ENCODE measurements at places on chromosomes 12 and 14.

- DNase-seq: no peak
Measured at GRCh38 chr14:61145903-61146481, 135.1 kb downstream of the TMEM30B start.

DNA sequence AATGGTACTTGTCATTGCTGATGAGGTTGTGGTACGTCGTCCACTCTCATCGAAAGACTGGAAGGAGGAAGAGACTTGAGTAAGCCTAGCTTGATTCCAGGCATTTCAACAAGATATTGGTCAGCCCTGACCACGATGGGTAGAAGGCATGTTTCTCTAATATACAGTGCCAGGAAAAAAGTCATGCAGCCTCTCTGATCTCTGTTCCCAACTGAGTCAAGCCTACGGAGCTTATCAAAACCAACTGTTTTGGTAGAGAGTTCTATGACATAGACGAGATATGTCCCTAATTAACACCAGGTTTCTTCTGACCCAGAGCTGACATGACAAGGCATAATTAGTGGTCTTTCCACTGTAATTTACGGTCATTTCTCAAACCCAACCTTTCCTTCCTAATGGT, 58.5 kb downstream of the NIN start:
- no peak for DNase-seq

- DNase-seq: no peak
Measured at GRCh38 chr12:103785243-103786031, 55.6 kb downstream of the NT5DC3 start.

DNA sequence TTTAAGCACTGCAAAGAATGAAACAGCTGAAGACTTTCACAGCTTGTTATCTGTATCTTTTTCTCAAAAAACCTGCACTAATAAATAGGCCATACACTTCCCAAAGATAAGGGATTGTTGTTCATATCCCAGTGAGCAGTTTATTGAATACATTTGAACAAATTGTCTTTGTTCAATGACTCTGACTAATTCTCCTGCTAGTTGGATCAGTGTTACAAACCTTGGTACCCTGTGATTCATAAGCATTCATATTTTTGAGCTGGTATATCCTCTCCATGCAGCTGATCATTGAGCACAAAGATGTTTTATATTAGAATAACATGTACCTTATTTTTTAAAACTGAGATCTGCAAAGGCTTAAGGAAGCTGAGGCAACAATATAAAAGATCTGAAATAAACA, 58.9 kb upstream of the FSCB start:
- no peak for DNase-seq

DNA sequence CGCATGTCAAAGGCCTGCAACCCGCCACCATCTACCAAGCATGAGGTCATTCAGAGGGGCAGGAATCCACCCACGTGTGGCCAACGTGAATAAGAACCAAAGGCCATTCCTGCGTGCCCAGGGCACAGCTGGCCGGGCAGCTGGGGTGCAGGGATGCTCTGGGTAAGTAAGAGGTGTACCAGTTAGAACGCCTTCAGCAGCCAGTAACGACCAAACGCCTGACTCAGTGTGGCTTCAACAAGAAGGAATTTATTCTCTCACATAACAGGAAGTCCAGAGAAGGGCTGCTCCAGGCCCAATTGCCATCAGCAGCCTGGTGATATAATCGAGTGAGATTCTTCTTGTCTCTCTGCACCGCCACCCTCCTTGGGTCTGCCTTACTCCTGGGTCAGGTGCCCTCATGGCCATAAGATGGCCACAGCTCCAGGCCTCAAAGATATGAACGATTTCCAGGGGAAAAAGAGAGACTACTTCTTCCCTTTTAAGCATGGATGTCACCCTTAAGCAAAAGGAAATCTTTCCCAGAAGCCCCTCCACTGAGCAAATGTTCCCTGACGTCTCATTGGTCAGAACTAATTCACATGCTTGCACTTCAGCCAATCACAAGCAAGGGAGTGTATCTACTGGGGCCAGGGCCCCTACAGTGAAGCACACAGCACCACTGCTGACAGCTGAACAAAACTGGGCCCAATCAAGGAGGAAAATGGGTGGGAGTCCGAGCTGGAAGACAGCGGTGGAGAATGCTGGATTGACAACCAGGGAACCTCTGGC, 7.3 kb downstream of the TTC7B start:
- DNase-seq: no peak

GRCh38 chr12:121719926-121720414, 7.4 kb downstream of the TMEM120B start:
- no peak for DNase-seq

DNA sequence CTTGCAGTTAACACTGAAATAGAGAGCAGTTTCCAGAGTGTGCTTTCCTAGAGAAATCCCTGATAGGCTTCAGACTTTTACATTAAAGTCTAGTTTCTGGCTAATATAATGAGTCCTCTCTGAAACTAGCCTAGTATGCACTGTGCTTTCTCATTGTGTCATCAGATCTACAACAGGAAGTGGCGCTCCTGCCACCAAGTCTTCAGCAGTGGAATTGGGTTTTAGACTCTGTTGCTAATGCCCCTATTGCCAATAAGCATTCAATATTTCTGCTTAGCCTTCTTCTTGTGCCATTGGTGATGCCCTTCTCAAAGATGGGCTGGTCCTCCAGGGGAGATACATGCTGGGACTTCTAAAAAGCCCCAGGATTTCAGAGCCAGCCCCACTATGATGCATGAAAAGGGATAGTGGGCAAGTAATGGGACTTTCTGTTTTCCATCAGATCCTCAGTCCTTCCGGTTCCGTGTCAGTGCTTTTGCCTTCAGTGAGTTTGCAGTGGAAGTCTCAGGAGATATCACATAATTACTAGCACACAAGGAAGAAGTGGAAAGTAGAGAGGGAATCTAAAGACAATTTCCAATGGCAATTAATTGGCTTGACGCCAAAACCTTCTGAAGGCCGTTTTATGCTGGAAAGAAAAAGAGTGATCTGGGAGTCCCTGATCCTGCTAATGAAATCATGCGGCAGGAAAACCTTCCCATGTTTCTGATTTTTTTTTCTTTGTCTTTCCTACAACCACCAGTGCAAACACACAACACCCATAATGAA, 50.0 kb downstream of the SSPN start:
- DNase-seq: peak; percentile 18

DNA sequence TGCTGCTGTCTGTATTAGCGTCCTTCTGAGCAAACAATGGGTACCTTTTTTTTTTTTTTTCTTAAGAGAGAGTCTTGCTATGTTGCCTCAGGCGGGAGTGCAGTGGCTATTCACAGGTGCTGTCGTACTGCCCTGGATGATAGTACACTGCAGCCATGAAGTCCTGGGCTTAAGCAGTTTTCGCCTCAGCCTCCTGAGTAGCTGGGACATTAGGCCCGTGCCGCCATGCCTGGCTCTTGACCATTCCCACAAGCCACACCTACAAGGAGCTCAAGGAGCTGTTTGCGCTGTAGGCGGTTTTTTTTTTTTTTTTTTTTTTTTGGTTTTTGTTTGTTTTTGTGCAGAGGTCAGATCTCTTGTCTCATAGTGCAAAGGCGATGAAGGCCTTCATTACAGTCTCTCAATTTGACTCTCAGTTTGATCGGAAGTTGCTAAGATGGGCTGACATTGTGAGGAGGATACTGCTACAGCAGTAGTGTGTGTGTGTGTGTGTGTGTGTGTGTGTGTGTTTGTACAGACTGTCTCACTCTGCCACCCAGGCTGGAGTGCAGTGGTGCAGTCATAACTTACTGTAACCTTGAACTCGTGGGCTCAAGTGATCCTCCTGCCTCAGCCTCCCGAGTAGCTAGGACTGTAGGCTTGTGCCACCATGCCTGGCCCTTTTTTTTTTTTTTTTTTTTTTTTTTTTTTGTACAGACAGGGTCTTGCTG, 34.2 kb downstream of the TRAF3 start:
- no peak for DNase-seq

Data from NCI-H2171 treated with DMSO at 0.1 percent for 48 hours (cell line).